ENCODE measurements at places on chromosomes 5 and 9. TPM values are rescaled to one million over a fixed set of nuclear protein-coding genes. Genes with fewer than 3 reads are reported as not detected.

COL23A1 gene
- not detected for total RNA-seq

LOX gene
- total RNA-seq = not detected

SPATA31E1 gene
- not detected for total RNA-seq

ABL1 gene
- total RNA-seq = 34.9 TPM

LCN9 gene
- total RNA-seq = not detected

CARD6 gene
- total RNA-seq = 2.1 TPM

EQTN gene
- not detected for total RNA-seq

GRCh38 chr5:165290535-165290934 is 1785.1 kb downstream of the MAT2B start:
- DNase-seq = no peak

DNA sequence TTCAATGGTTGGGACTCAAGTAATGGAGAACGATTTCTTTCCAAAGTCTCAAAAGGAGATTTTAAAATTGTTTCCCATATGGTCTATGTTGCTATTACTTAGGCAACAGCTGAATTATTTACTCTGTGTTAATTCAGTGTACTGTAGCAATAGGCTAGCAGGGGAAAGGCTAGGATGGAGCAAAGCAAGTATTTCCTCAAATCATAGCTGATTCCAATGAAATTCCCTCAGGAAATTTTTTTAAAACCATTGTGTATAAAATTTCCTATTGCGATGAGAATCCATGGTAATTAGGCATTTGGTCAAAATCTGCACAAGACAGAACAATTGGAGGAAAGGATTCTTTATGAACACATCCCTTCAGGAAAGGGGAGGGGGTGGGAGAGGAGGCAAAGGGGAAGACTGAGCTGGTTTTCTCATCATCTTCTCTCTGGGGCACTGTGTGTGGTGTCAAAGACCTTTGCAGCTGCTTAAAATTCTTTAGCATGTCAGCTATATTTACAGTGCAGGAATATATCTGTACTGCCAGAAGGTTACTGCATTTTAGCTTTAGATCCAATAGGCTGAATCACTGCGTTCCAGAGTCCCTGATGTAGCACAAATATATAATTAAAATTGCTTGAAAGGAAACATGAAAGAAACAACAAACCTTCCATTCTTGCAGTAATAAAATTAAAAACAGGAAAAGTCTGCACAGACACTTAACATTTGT is 95.3 kb downstream of the ZNF608 start:
- no peak for DNase-seq

DNA sequence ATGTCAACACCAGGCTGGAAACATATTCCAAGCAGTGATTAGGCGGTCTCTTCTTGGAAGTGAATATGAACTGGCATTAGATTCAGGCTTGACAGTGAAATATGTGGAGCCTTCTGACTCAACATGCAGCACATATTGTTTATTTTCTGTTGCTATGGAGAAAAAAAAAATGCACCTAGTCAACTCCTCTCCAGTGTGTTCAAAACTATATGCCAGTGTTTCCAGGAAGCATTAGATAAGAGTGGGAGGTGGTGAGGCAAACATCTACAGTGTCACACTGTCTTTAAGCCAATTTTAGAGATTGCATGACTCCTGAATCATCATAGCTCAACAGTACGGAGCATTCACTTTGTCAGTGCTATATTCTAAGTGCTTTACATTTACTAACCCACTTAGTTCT is 117.9 kb downstream of the HCN1 start:
- no peak for DNase-seq

DNA sequence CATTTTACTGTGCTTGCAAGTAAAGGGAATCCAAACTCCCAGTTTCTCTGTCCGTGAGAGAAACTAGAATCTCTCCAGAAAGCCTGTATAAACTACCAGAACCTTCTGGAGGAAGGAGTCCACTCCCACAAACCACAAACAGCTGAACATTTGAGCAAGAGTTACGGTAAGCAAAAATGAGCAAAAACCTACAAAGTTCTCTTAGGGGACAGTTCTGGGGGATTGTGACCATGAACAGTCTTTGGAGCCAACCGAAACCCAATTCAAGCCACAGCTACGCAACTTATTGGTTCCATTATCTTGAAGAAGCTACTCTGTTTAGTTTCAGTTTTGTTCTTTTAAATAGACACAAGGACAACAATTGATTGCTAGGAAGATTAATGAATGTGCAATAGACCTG is 330.6 kb downstream of the ASTN2 start:
- DNase-seq = no peak

GRCh38 chr5:77718934-77719610 is 57.1 kb downstream of the TBCA start:
- no peak for DNase-seq

GRCh38 chr9:9752722-9753121 is 860.1 kb downstream of the PTPRD start:
- DNase-seq = no peak

GRCh38 chr5:113673041-113673440 is 159.5 kb downstream of the YTHDC2 start:
- DNase-seq = no peak

DNA sequence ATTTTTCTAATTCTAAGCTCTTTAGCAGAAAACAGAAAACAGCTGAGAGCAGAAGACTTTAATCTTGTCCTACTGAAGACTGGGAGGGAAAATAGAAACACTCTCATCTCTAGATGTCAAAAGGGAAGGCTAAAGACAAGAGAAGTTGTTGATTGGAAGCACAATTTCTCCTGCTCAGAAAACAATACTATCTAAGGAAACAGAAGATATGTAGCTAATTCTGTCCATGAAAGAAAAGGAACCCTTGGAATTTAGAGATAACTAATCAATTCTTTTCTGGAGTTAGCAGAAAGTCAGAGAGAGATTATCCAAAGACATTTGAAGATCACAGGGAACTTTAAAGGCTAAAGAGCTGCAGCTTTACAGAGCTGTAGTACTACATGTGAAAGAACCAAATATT is 126.2 kb downstream of the HSD17B3 start:
- DNase-seq = no peak

- no peak for DNase-seq
Observed at GRCh38 chr5:6652025-6652424, 18.8 kb downstream of the SRD5A1 start.

DNA sequence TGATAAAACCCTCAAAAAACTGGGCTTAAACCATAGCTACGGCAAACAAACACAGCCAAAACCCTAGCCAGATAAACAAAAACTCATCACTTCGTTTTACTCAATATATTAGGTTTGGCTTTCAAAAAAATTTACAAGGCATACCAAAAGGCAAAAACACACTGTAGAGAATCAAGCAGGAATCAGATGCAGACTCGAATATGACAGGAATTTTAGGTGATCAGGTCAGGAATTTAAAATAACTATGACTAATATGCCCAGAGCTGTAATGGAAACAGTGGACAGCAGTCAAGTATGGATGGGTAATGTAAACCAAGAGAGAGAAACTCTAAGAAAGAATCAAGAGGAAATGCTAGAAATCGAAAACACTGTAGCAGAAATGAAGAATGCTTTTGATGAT is 26.5 kb upstream of the DOCK2 start:
- no peak for DNase-seq

- DNase-seq = no peak
Observed at GRCh38 chr5:56119050-56119449, 114.1 kb downstream of the ANKRD55 start.

All from T-helper 17 cell (primary cell).